MM.1S (cell line): ENCODE measurements at places on chromosomes 3 and 15.

GRCh38 chr3:66017591-66017990 lies 21.1 kb downstream of the MAGI1 start:
- no peak for DNase-seq

GRCh38 chr3:64578797-64579196 lies 109.0 kb downstream of the ADAMTS9 start:
- no peak for DNase-seq

- no peak for DNase-seq
Observed at GRCh38 chr15:40441565-40442531, 1.1 kb downstream of the BAHD1 start.

GRCh38 chr3:72204452-72204851 lies 419.5 kb upstream of the PROK2 start:
- DNase-seq = no peak

DNA sequence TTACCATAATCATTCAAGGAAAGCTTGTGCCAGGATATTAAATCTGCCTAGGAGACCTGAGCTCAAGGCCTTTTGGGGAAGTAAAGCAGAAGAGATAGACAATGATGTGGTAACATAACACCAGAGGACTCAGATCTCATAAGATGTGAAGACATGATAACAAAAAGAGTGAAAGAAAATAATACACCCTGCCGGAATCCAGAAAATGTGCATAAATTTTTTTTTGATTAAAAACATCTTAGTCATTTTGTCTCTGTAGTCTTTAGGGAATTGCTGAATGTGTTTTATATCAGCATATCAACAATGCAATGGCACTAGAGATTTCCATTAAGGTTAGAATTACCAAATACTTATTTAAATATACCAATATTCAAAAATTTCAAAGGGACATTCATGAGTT lies 326.8 kb upstream of the ROBO1 start:
- DNase-seq = no peak

DNA sequence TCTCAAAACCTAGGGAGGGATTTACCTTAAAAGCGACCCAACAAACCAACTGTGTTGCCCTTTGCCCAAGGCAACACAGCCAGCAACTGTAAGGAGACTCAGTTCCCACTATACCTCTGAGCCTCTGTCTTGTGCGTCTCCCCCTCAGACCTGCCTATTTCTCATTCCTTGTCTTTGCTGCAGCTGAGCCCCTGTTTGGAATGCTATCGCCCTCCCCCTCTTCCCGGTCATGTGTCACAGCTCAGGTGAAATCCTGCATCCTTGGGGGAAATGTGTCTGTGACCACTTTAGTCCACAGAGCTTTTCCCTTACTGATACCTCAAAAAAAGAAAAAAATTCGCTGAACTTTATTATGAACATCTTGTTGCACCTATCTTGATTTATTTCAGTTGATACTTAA lies 52.0 kb upstream of the LRIG1 start:
- no peak for DNase-seq

GRCh38 chr3:32818970-32819511 lies 1.2 kb downstream of the TRIM71 start:
- DNase-seq = no peak

GRCh38 chr15:88487178-88487795 lies 19.8 kb downstream of the MRPS11 start:
- no peak for DNase-seq
